Smooth muscle cell of bladder (primary cell): ENCODE measurements at places on chromosomes 2 and 18. TPM values are rescaled to one million over a fixed set of nuclear protein-coding genes. Genes with fewer than 3 reads are reported as not detected.

Gene SLC16A14
- total RNA-seq = 3.3 and 4.1 TPM in 2 replicates

Gene NXPH2
- total RNA-seq = 0.14 TPM in 1 of 2 replicates, not detected in the other

Gene TET3
- 2.1 and 3.1 TPM in 2 replicates for total RNA-seq

Gene ANO7
- total RNA-seq = 0.43 and 0.83 TPM in 2 replicates

Gene ZNF385B
- total RNA-seq = 0.09 TPM in 1 of 2 replicates, not detected in the other

Gene TMEM169
- total RNA-seq = 0.09 and 0.14 TPM in 2 replicates

Gene MARCO
- not detected in 2 replicates for total RNA-seq

Gene RND3
- 606 and 918 TPM in 2 replicates for total RNA-seq

Gene NTSR2
- under 0.01 TPM in 1 of 2 replicates, not detected in the other for total RNA-seq

Gene FBXO15
- 1.0 and 1.1 TPM in 2 replicates for total RNA-seq

Gene ALK
- under 0.01 TPM in 2 replicates for total RNA-seq

Gene LCLAT1
- total RNA-seq = 10.7 and 12.7 TPM in 2 replicates

Gene C18orf54
- 1.1 and 1.3 TPM in 2 replicates for total RNA-seq

Gene LCT
- not detected in 2 replicates for total RNA-seq

Gene TEX261
- total RNA-seq = 20.2 and 24.3 TPM in 2 replicates

Gene MAP2
- total RNA-seq = 0.37 and 0.71 TPM in 2 replicates

Gene LYG2
- not detected in 2 replicates for total RNA-seq

Gene SCYGR5
- total RNA-seq = not detected in 2 replicates

Gene LTBP1
- total RNA-seq = 398 and 434 TPM in 2 replicates

Gene MREG
- 0.71 and 1.2 TPM in 2 replicates for total RNA-seq

Gene SERPINB4
- total RNA-seq = 0.14 and 0.46 TPM in 2 replicates

Gene APOB
- under 0.01 TPM in 2 replicates for total RNA-seq

Gene RAB11FIP5
- 17.6 and 27.8 TPM in 2 replicates for total RNA-seq

Gene ASIC4
- total RNA-seq = under 0.01 and 0.37 TPM in 2 replicates
